Transverse colon (tissue), 4 donors: ENCODE measurements at places on chromosomes 5 and 9.

DNA sequence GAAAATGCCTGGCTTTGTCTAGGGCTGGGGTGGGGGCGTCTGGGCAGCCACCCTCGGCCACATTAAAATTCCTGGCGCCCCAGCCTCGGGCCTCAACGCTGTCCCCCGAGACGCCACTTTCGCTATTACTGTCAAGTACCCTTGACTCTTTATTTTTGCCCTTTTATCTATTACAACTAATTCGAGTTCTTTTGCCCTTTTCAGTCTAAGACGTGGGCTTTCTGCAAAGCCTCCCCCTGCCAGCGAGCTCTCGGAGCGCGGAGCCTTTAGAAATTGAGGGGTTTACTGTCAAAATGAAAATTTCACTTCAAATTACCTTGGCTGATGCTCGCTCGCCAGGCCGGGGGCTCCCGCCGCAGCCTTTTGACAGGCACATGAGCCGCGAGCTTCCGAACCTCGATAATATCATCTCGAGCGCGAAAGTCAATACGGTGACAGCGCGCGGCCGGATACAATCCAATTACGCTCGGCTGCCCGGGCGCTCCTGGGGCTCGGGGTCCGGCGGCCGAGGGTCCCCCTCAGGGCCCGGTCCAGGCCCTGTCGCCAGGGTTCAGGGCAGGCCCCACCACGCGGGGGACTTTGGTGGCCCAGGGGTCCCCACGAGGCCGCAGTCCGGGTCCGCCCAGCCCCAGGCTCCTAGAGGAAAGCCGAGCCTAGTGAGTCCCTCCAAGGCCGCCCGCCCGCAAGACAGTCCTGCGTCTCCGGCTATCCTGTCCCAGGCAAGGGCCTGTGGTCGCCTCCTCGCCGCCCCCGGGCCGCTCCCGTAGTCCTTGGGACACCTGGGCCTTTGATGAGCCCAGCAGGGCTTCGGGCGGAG lies 6.7 kb downstream of the IRX4 start:
- DNase-seq, result no peak

DNA sequence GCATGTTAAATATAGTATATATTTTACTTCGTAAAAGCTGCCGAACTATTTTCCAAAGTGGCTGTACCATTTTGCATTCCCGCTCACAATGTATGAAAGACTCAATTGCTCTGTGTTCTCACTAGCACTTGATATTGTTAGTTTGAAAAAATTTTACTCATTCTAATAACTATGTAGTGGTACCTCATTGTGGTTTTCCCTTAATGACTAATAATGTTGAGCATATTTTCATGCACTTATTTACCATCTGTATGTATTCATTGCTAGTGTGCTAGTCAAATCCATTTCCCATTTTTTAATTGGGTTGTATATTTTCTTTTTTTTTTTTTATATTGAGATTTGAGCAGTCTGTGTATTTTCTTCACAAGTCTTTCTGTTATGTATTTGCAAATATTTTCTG lies 58.4 kb downstream of the RANBP17 start:
- no peak for DNase-seq

- no peak for DNase-seq
Measured at GRCh38 chr9:32399110-32399815, 14.8 kb downstream of the ACO1 start.

- DNase-seq, result no peak
Measured at GRCh38 chr9:71210326-71210725, 88.9 kb upstream of the TRPM3 start.

DNA sequence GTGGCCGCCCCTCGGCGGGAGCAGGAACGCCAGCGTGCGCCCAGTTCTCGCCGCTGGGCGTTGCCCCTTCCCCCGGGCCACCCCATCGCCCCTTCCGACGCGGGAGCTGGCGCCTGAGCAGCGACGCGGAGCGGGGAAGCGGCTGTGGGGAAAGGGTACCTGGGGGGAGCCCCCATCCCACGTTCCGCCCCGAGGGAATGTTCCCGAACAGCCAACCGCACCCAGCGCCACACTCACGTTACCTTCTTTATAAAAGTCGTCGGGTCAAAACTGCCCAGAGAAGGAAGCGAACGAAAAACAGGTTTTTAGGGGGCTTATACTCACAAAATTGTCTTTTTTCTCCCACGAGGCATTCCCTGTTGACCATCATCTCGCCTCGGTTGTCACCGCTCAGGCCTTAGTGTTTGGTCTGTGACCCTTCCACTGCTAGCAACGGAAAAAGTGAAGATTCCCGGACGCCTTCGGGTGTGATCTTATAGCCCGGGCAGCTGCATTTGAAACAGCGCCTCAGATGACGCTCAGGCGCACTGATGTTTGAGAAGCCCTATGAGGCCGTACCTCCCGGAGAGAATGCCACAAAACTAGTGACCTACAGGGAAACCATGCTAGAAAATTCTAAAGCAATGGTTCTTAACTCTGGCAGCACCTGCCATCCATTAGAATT lies 475 bp upstream of the GOLM1 start:
- DNase-seq, result peak; percentile 75
